ENCODE measurements at places on chromosomes 1 and 21. TPM values are rescaled to one million over a fixed set of nuclear protein-coding genes. Genes with fewer than 3 reads are reported as not detected.

DNA sequence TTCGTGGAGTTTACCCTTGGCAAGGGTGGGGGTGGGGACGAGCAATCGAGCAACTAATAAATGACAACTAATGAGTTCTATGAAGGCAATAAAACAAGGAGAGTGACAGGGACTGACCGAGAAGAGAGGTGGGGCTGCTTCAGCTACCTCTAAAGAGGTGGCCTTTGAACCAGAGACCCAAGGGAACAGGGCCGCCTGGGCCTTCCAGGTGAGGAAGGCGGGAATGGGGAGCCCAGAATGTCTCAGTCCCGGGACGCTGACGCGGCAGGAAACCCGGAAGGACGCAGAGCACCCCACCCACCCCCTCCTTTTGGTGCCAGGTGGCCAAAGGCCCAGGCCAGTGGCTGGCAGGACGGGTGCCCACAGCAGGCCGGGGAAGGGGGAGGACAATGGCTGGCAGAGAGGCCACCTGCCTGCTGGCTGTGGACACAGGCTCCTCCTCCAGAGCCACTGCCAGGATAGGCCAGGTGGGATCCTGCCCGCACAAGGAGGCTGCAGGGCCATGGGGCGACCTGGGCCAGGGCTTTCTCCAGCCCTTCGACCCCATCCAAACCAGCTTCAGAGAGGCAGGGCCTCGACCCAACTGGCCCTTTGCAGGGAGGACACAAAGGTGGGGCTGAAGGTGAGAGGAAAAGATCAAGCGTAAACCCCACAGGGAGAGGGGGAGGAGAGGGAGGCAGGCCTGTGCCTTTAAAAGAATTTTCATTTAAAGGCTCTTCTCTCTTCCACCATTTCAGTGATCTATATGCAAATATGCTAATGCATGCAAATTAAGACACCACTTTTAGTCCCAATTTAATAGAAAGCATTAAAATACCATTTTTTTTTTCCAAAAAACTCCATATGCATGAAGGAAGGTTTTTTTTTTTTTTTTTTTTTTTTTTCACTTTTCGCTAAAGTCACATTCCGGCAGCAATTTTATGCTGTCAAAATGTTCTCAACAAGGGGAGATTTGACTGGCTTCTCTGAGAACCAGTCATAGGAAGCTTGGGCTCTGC lies 58.1 kb downstream of the CASZ1 start:
- DNase-seq: no peak

DNAJC6 gene
- polyA plus RNA-seq: 1.2 TPM

DNA sequence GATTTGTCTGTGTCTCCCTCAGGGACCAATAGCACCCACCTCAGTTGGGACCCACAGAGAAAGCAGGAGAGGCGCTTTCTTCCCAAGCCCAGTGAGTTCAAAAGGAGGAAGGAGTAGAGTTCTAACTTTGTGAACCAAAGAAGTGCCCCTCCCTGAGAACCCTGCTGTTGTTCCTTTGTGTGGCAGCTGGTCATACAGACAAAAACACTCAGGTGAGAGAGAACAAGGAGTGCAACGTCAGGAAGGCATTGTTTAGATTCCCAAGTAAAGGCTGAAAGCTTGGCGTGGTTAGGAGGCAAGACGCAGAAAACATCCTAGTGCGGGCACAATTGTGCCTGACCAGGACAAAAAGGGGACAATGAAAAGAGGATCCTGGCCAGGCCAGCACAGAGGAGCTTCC lies 654.6 kb downstream of the KIF26B start:
- no peak for DNase-seq

SCAMP3 gene
- 39.5 TPM for polyA plus RNA-seq

- no peak for DNase-seq
These were observed 45.9 kb downstream of the MATN1 start for GRCh38 chr1:30677471-30677870.
